Endodermal cell (in vitro differentiated cells): ENCODE measurements at places on chromosomes 4 and X. TPM values are rescaled to one million over a fixed set of nuclear protein-coding genes. Genes with fewer than 3 reads are reported as not detected.

DNA sequence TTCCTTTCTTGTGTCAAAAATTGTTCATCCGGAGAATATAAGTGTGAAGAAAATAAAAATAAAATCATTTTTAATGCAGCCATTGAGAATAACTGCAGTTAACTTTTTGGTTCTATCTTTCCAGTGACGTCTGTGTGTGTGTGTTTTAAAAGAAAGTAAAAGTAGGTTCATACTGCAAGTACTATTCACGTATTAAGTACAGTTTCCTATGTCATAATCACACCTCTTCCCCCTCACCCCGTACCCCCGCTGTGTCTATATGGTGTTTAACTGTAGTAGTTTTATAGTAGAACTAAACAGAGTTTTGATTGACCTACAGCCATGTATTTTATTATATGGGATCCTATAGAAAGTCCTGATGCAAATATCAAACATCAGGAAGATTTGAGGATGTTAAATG is 78.5 kb upstream of the CLCN4 start:
- H3K27me3 ChIP-seq: no peaks in the 10 kb centered on the region
- H3K4me3 ChIP-seq: no peak overlapping the region
- no peaks in the 10 kb centered on the region for H3K36me3 ChIP-seq
- DNase-seq: no peak
- H3K4me1 ChIP-seq: no peaks in the 10 kb centered on the region
- H3K27ac ChIP-seq: no peak overlapping the region

GRCh38 chrX:33195698-33196097 is 15.7 kb downstream of the DMD start:
- H3K27me3 ChIP-seq: no peaks in the 10 kb centered on the region
- DNase-seq: no peak
- no peak overlapping the region for H3K4me3 ChIP-seq
- no peaks in the 10 kb centered on the region for H3K36me3 ChIP-seq

DNA sequence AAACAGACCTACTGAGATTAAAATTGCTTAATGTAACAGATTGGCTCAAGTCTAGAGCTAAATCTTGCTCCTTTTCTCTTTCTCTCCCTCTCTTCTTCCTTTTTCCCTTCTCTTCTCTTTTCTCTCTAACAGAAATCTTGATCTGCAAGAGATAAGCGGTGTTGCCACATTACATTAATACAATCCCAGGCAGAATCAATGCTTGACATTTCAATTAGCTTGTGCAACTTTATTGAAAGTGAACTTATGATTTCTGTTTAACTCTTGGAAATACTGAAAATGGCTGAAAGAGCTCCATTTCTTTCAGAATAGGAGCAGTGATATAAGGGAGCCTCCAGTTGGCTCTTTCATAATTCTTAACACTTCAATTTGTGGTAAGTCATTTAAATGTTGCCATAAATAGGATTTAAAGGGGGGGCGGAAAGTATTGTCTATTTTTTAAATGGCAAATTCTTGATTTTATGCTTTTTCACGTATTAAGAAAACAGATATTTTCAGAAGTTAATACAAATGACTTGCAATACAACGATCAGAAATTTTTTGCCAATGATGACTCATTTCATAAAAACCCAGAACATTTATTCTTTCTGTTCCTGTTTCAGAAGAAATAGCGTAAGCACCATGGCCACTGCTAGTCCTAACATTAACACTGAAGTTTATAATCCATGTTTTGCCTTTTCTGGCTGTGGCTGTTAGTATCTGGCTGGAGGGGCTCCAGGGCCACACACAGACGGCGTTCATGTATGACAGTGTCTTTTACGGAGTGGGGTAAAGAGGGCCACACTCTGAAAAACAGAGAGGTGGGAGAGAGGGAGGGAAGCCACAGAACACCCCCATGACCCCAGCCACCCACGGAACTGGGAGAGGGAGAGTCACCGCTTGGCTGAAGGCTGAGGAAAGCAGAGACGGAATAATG is 115.7 kb upstream of the FAT1 start:
- no peaks in the 10 kb centered on the region for H3K36me3 ChIP-seq
- peaks cover 3% of the 10 kb centered on the region for H3K4me1 ChIP-seq
- no peak for DNase-seq
- H3K27ac ChIP-seq: no peak overlapping the region
- no peak overlapping the region for H3K4me3 ChIP-seq

DNA sequence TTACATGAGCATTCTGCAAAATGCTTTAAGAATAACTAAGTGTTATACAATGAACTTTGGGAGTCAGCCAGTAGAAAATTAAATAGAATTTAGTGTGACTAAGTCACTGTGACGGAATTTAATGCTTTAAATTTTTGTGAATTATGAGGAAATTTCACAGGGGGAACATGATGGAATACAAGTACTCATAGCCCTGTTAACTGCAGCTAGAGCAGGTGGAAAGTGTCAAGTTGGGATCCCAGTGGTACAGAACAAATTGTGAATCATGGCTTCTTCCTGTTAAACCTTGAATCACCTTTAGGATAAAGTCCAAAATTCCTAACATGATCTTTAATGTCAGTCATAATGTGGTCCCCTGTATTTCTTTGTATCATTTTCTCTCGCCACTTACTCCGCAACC is 212.2 kb upstream of the CENPE start:
- H3K36me3 ChIP-seq: no peaks in the 10 kb centered on the region
- H3K4me3 ChIP-seq: no peak overlapping the region
- H3K27me3 ChIP-seq: no peaks in the 10 kb centered on the region
- DNase-seq: no peak
- no peaks in the 10 kb centered on the region for H3K4me1 ChIP-seq

DNA sequence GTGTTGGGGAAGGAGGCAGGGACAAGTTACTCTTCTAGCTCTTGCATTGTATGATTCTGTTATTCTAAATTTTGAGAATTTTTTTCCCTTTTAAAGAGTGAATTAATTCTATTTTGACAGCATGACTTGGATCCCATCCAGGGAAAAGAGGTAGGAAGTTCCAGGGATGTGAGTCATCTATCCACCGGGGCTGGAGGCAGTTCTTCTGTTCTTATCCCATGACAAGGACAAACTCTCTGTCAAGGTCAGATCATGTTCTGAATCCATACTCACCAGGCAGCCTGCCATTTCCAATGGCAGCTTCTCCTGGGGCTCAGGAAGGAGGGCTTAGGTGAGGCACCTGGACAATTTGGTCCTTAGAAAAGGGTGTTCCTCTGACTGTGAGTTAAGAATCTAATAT is 132.0 kb upstream of the MED14 start:
- H3K4me3 ChIP-seq: no peak overlapping the region
- no peaks in the 10 kb centered on the region for H3K36me3 ChIP-seq
- no peak for DNase-seq
- no peaks in the 10 kb centered on the region for H3K27me3 ChIP-seq
- no peak overlapping the region for H3K27ac ChIP-seq

GRCh38 chr4:70183168-70183939 is 12.2 kb upstream of the ODAM start:
- peak; percentile 71 for DNase-seq
- H3K27me3 ChIP-seq: no peaks in the 10 kb centered on the region
- H3K4me1 ChIP-seq: no peaks in the 10 kb centered on the region
- H3K27ac ChIP-seq: no peak overlapping the region
- H3K4me3 ChIP-seq: no peak overlapping the region

DNA sequence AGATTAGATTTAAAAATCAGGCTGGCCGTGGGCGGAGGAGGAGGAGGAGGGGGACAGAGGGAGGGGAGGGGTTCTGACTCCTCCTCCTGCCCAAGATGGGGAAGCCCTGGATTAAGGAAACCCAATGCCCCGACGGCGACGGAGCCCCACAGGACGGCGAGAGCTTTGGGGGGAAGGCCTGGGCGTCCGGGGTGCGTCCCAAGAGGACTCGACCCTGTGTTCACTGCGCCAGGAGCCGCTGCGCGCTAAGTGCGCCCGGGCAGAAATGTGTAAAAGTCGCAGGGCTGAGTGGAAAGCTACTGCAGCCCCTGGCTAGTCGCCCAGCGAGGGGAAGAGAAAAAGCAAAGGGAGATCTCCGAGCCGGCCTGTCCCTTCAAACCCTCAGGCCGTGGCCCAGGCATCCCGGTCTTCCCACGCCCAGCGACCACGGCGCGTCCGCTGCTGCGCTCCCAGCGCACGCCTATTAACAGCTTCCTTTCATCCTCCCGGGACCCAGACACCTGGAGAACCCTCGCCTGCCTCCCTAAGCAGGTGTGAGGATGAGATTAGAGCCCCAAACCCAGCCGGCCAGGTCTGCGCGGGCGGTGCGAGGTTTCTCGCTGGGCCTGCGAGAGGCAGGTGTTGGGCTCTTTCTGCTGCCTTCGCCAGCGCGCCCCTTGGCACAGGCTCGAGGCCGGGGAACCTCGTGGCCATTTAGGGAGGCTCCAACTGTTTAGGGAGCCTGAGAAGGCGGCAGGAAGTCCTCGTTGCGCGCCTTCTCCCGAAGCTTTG is 1.4 kb upstream of the RPS6KA3 start:
- H3K27me3 ChIP-seq: peaks cover 8% of the 10 kb centered on the region
- no peak overlapping the region for H3K27ac ChIP-seq
- peak overlapping the region; percentile 76 for H3K4me3 ChIP-seq
- DNase-seq: peak; percentile 82
- no peaks in the 10 kb centered on the region for H3K36me3 ChIP-seq

DNA sequence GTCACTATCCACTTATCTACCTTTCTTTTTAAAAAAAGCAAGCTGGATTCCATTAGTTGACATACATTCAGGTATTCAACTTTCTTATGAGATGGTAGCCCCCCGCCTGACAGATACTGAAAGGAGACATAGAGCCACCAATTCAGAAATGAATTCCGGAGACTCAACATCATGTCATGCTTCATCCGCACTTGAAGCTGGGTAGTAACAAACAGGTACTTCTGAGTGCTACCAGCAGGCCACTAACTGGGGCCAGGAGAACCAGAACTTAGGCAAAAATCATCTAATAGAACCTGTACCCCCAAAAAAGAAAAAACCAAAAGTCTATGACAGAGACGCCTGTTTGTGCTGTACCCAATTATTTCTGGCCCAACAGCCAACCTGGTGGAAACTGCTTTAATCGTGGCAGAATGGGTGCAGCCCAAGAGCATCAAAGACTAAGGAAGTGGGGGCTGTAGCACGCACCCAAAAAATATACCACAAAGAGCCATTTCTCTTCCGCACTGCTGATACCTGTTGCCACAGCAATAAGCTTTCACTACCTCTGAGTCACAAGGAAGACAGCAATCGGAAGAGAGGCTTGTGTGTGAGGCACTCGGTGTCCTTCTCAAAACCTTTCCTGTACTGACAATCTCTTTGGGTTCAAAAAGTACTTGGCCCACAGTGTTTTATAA is 84.8 kb downstream of the AFAP1 start:
- H3K27me3 ChIP-seq: no peaks in the 10 kb centered on the region
- H3K36me3 ChIP-seq: peaks cover 44% of the 10 kb centered on the region
- H3K4me1 ChIP-seq: no peaks in the 10 kb centered on the region
- H3K4me3 ChIP-seq: no peak overlapping the region
- no peak for DNase-seq

GRCh38 chr4:165308166-165308565 is 19.3 kb upstream of the MSMO1 start:
- H3K36me3 ChIP-seq: peaks cover 4% of the 10 kb centered on the region
- no peak overlapping the region for H3K27ac ChIP-seq
- no peak for DNase-seq
- no peak overlapping the region for H3K4me3 ChIP-seq

Gene DGKK
- 4.8 and 5.4 TPM in 2 replicates for total RNA-seq

Gene POF1B
- total RNA-seq: not detected in 2 replicates

Gene LARP7
- total RNA-seq: 34.8 and 36.1 TPM in 2 replicates

Gene ARMCX2
- total RNA-seq: 97.1 to 144 TPM (median 136 TPM) in 3 replicates

Gene IL2
- not detected in 3 replicates for total RNA-seq

Gene NHS
- 6.2 and 7.3 TPM in 2 replicates for total RNA-seq

Gene GDPD2
- 0.55 and 1.1 TPM in 2 replicates for total RNA-seq
